ENCODE measurements at places on chromosomes 4 and X. TPM values are rescaled to one million over a fixed set of nuclear protein-coding genes. Genes with fewer than 3 reads are reported as not detected.

Gene MAGEB2
- not detected for total RNA-seq

Gene CFI
- total RNA-seq = 0.37 TPM

Gene SRPK3
- 0.13 TPM for total RNA-seq

Gene NOX1
- total RNA-seq = 0.07 TPM

Gene NLGN4X
- total RNA-seq = 0.02 TPM

Gene RNF212
- total RNA-seq = 2.8 TPM

Gene SLAIN2
- 19.9 TPM for total RNA-seq

Gene TBX22
- total RNA-seq = not detected

Gene TMSB15C
- total RNA-seq = 0.14 TPM

Gene VCX3A
- not detected for total RNA-seq

Gene HNRNPDL
- total RNA-seq = 228 TPM

Gene CSAG1
- total RNA-seq = not detected

Gene ZNF732
- not detected for total RNA-seq

Gene ODAPH
- total RNA-seq = not detected

Gene KIT
- total RNA-seq = 0.02 TPM

Gene MAGEC1
- not detected for total RNA-seq

Gene RENBP
- 0.22 TPM for total RNA-seq

Gene INTS12
- 14.9 TPM for total RNA-seq

Gene SOX3
- total RNA-seq = not detected

Gene ANK2
- 0.72 TPM for total RNA-seq

Gene EXOC1
- total RNA-seq = 18.2 TPM

Gene NEXMIF
- not detected for total RNA-seq

Gene KLF8
- 0.02 TPM for total RNA-seq

Gene SPATA18
- total RNA-seq = 5.5 TPM

Gene FOXO4
- 1.9 TPM for total RNA-seq

Gene NALF2
- total RNA-seq = 5.2 TPM

Gene PAGE2
- total RNA-seq = not detected

Gene TMEM35A
- not detected for total RNA-seq

Gene MAOA
- 0.86 TPM for total RNA-seq

Gene RBM46
- not detected for total RNA-seq

Gene ENPP6
- total RNA-seq = not detected

Gene BCORL1
- 11.1 TPM for total RNA-seq

Gene CT45A2
- total RNA-seq = not detected

Gene ATP8A1
- 0.05 TPM for total RNA-seq

Gene GAGE12H
- total RNA-seq = not detected

Gene ENOX2
- 7.0 TPM for total RNA-seq

Gene PIGA
- 7.6 TPM for total RNA-seq

Gene TRIM2
- 0.62 TPM for total RNA-seq

Gene NELFA
- total RNA-seq = 21.2 TPM

Gene CHRNA9
- 1.1 TPM for total RNA-seq

Gene CPLX1
- 0.61 TPM for total RNA-seq

Gene PNMA6A
- 4.9 TPM for total RNA-seq

Gene YIPF6
- 32.8 TPM for total RNA-seq

Gene LINC00632
- total RNA-seq = 1.7 TPM

Gene ITM2A
- not detected for total RNA-seq

Gene CPE
- 1.4 TPM for total RNA-seq

Gene USP27X
- total RNA-seq = 4.1 TPM

Measured in A549 treated with Hydrocortisone at 1 μM for 4 hours (cell line).